ENCODE measurements at places on chromosomes 11 and 22.

GRCh38 chr11:70098936-70099335 is 20.8 kb downstream of the ANO1 start:
- no peak for DNase-seq

DNA sequence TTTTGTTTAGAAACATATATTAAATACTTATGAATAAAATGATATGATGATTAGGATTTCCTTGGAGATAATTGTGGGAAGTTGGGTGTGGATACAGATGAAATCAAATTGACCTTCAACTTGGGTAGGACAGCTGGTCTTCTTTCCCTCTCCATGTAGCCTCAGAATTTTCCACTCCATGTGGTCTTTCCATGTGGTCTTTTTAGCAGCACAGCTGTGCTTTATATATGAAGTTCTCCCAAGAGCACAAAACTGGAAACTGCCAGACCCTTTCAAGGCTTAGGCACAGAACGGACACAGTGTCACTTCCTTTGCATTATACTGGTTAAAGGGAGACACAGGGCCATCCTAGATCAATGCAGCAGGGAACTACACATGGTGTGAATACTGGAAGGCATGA is 28.6 kb downstream of the FAM76B start:
- no peak for DNase-seq

- no peak for DNase-seq
These were observed 59.4 kb downstream of the KCNA4 start for GRCh38 chr11:29957431-29957830.

DNA sequence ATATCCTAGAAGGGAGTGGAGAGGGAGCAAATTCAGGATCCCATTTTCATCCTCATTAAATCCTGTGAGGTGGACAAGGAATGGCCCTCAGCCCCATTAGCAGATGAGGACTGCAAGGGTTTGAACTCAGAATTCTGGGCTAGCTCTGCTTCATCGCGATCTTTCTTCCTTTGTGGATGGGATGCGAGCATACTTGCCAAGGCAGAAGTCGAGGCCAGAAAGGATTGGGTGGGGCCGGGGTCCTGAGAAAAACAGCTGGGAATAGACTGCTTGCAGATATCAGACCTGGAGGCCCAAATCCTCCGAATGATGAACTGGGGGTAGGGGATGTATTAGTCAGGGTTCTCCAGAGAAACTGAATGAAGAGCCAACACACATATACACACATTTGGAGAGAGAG is 179.0 kb downstream of the CHST1 start:
- DNase-seq = no peak

DNA sequence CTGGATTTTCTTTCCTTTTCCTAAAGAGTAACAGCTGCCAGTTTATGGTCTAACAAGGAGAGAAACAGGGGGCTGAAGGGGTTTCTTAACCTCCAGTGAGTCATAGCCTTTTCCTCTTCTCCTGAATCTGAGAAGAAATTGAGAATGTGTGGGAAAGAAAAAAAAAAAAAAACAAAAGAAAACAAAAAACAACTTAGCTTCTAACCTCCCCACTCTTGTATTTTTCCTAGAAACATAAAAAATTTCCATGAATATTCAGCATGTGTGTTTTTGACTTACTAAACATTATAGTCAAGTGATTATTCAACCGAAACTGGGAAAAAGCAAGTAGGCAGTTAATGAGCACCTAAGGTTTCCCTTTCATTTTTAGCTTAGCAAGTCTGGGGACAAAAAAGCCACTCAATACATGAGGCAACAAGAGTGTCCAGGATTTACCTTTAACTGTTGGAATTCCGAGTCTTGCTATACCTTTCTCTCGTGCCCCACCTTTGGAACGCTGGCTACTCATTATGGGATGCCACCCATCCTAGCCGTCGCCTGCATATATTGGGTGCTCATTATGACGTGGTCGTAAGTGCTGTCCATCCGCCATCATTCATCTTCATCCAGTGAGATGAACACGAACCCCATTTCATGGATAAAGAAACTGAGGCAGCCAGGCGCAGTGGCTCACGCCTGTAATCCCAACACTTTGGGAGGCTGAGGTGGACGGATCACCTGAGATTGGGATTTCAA is 2.4 kb downstream of the ASPHD2 start:
- DNase-seq = no peak

- no peak for DNase-seq
These were observed 17.5 kb upstream of the CABP7 start for GRCh38 chr22:29702000-29702930.

DNA sequence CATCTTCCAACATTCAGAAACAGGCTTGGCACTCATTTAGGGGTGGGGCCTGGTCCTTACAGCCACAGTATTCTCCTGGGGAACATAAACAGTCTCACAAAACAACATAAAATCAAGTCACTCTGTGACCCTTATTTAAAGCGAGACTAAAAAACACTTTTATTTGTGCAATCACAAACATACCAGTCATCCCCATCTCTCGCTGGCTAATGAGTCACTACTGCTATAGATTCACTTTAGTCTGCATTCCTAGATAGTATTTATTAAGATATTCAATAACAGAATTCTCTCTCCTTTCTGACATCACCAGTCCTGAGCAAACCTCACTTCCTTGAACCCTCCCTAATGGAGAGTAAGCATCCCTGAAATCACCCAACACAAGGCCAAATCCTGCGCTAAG is 68.0 kb downstream of the ZBTB44 start:
- no peak for DNase-seq

DNA sequence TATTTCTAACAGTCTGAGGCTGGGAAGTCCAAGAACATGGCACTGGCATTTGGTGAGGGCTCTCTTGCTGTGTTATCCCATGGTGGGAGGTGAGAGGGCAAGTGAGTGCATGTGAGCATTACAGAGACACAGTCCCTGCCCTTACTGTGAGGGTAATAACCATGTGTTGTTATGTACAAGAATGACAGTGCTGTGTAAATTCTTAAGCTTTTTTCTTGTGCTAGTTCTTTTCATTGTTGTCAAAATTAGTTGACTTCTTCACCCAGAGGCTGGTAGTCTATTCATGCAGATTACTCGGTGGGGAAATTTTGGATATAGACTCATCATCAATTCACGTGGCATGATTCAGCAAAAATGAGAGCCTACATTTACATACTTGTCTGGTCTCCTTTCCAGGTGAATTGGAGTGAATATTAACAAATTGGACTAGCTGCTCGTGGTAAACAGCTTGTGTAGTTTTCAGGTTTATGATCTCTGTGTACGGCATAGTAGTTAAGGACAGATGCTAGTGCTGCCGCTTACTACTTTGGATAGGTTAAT is 49.3 kb downstream of the ATXN10 start:
- DNase-seq = no peak
